PC-9 (cell line): ENCODE measurements at places on chromosomes 4 and X.

GRCh38 chr4:55386840-55387239 is 8.9 kb upstream of the TMEM165 start:
- DNase-seq = peak; percentile 39

- DNase-seq = no peak
Measured at GRCh38 chr4:183758758-183759447, 99.8 kb downstream of the TRAPPC11 start.

GRCh38 chrX:136868283-136869055 is 12.1 kb downstream of the RBMX start:
- DNase-seq = no peak

- peak; percentile 63 for DNase-seq
Measured at GRCh38 chr4:82715731-82716617, 82.6 kb downstream of the SCD5 start.

GRCh38 chrX:12961196-12961718 is 13.7 kb upstream of the TMSB4X start:
- DNase-seq = no peak

DNA sequence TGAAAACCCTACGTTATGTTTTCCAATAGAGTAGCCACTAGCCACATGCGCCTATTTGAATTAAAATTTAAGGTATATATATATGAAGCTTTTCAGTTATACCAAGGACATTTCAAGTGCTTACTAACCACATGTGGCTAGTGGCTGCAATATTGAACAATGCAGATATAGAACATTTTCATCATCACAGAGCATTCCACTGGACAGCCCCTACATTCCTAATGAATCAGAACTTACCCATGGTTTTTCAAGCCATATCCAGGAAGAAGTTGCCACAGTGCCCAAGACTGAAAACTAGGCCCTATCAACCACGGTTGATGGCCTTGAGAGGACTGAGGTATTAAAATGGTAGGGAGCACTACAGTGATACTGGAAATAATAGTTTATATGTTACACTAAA is 29.7 kb downstream of the NEK1 start:
- no peak for DNase-seq

- no peak for DNase-seq
Measured at GRCh38 chr4:68765876-68766275, 49.9 kb upstream of the UGT2B10 start.

DNA sequence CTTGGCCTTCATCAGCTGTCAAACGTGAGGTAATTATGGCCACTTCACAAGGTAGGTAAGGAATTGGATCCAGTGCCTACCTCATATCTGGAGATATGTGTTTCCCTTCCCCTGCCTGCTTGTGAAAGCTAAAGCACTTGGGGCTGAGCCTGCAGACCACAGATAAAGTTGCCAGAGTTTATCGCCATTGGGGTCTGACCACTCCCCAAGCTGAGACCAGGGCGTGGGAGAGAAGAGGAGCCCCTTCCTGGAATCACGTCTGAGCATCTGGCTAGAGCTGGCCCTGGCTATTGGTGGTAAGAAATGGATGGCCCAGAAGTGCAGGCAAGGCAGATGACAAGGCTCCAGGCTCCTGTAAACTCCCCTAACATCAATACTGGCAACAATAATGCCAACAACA is 2.7 kb downstream of the ALAS2 start:
- no peak for DNase-seq

- DNase-seq = no peak
Measured at GRCh38 chr4:76699751-76700310, 198.1 kb downstream of the SOWAHB start.

GRCh38 chr4:17597517-17597916 is 16.9 kb upstream of the MED28 start:
- no peak for DNase-seq

- no peak for DNase-seq
Measured at GRCh38 chr4:123952530-123953274, 556.1 kb downstream of the SPRY1 start.

GRCh38 chr4:39637586-39638353 is 895 bp downstream of the SMIM14 start:
- DNase-seq = peak; percentile 43

DNA sequence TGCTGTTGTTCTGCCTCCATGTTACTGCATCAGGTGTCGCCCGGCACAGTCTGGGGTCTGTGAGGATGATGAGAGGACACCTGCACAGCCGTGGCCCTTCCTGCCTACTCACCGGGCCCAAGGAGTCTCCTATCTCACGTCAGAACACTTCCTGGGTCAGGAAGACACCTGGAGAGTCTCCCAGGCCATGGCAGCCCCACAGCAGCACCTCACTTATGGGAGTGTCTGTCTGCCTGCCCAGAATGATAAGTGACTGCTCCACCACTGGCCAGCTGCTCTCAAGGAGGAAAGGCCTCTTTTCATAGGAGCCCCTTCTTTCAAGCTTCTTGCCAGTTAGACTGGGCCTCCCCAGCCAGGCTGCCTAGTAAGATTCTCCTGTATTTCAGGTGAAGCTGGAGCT is 56.1 kb downstream of the NELFA start:
- no peak for DNase-seq

- DNase-seq = no peak
Measured at GRCh38 chr4:164997324-164997723, 19.9 kb upstream of the TRIM61 start.

- DNase-seq = no peak
Measured at GRCh38 chr4:120921456-120922380, 808 bp downstream of the PRDM5 start.

DNA sequence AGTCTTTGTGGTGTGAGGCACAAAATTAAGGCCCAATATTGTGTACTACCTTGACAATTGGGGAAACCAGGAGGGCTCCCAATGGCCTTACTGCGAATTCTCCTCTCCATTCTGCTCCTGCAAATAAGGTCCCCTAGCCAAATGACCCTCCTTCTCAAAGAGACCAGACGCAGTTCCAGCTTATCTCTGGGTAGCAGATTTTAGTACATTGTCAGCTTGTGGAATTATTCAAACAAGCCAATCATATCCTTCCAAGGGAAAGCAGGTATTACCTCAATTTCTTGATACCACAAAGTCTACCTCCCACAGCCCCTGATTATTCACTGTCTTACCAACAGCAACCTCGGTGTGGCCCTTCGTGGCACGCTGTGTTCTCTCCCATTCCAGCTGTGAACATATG is 7.8 kb upstream of the ZBTB33 start:
- no peak for DNase-seq

DNA sequence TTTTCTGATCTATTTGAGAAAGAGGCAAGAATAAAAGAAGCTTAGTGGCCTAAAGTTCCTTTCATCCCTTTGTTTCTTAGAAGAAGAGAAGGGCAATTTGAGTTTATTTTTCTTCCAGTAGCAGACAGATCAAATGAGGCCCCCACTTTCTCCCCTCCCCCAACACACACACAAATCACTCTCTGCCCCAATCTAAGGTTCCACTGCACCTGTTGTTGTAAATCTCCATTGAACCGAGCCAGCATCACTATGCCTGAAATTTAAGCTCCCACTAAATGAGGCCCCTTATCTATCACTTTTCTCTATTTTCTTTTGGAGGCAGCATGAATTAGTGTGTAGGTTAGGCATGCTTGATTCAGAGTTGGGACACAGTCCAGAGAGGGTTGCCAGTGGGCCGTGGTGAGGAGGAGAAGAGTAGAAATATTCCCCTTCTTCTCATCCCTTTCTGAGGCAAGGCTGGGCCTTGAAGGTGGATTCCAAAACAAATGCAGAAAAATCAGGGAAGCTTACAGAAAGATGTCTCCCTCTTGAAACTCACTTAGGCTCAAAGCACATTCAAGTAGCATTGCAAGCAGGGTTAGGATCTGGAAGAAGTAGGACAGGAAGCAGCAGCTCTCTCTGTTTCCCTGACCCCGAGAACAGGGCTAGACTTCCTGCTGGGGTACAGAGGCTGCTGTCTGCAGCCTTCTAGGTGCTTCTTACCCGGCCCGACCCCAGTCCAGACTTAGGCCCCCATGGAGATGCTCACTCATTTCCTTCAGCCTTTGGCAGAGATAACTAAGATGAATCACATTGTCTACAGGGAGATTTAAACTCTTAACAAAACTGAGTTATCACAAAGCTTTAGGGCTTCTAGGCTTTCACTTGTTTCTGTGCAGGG is 70.7 kb downstream of the RASL11B start:
- DNase-seq = no peak

GRCh38 chrX:134520860-134521390 is 61.0 kb downstream of the HPRT1 start:
- peak; percentile 66 for DNase-seq

- no peak for DNase-seq
Measured at GRCh38 chr4:124955476-124955875, 242.9 kb upstream of the ANKRD50 start.

DNA sequence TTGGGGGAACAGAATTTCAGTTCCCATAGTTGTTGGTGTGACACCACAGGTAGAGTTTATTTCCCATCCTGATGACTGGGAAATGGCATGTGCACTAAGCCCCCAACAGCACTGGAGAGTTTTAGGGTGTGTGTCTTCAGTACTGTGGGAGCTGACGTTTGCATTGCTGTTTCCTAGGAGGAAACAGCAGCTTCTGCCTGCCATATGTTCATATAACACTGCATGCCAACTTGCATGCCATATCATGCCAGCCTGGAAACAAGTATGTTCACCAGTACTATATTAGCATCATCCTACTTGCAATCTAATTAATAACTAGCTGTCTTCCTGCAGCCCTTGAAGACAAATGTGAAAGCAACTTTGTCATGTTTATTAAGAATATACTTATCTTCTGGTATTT is 58.2 kb downstream of the NAA11 start:
- no peak for DNase-seq

GRCh38 chr4:168886351-168886750 is 123.7 kb downstream of the CBR4 start:
- DNase-seq = peak; percentile 55

DNA sequence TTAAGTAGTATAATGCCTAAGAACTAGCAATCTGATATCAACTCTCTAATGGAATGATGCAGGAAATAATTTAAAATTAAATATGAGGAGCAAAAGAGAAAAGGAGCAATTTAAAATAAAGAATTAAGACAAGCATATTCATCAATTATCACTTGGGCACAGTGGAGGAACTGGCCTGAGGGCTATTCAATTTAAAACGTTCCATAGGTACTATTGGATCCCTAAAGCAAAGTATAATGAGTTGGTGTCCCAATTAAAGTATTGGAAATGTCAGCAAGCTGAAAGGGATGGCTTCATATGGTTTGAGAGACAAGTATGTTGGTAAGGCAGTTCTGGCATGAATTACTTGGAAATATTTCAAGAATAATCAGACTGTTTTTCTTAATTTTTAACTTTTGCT is 2064.1 kb upstream of the TENM3 start:
- no peak for DNase-seq

GRCh38 chr4:93182722-93183121 is 645.8 kb upstream of the ATOH1 start:
- DNase-seq = peak; percentile 40

DNA sequence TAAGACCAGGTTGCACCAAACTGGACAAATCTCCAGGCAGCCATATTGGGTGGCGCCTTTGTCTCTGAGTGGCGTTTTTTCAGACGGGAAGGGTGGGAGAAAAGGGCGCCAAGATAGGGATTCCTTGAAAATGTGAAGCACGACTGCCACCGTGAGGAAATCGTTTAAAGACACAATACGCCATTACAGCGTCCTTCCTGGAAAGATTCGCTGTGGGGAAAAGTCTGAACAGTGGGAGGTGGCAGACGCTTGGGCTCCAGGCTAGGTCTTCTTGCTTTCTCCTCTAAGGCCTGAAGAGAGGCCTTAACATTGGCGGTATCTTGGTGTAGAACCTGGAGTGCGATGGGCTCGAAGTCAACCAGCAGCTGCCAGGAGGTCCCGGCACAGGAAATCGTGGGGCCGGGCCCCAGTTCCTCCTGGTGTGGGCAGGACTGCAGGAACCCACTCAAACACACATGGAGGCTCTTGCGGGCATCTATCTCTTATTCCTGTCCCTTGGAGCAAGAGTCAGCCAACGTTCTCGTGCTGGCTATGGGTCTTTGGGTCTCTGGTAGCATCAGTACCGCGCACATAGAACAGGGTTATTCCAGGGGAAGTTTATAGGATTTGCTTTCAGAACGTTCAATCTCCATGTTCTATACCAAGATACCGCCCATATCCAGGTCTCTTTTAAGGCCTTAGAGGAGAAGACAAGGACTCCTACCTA is 208.8 kb downstream of the OR13H1 start:
- no peak for DNase-seq
